Upper lobe of right lung (tissue), 1 donor: ENCODE measurements at places on chromosomes 6 and 20.

DNA sequence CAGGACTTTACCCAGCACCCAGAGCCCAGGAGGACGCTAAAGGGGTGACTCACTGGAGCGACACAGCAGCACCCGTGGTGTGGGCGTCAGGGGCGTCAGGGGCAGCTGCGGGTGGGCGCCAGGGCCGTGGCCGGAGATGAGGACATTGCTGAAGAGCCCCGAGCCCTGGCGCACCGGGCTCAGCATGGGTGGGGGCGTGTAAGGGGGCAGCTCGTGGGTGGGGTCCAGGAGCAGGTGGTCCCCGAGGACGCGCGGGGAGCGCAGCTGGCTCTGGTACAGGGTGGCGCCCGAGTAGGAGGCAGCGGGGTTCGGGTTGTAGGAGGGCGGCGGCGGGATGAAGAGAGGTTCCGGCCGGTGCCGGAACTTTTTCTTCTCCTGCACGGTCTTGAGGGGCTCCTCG, 41.6 kb upstream of the MRPS10 start:
- H3K4me3 ChIP-seq: no peak overlapping the region
- no peaks in the 10 kb centered on the region for H3K27me3 ChIP-seq
- H3K36me3 ChIP-seq: peaks cover 9% of the 10 kb centered on the region
- H3K27ac ChIP-seq: no peak overlapping the region

DNA sequence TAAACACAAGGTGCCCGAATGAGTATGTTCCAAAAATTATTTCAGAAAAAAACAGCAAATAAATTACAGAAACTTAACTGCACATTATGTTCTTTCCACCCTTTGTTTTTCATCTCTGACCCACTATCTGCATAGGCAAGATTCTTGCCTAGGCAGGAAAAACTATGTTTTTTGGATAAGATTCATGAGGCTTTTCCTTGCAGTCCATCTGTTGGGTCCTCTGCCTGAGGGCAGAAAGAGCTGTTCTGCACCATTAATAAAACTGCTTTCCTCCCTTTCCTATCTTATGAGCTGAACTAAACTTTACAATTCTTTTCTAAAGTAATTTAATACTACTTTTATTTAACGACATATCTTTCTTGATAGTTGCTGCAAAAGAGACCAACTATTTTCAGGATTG, 21.1 kb downstream of the ENPP1 start:
- H3K4me1 ChIP-seq: no peaks in the 10 kb centered on the region
- H3K27me3 ChIP-seq: no peaks in the 10 kb centered on the region
- H3K36me3 ChIP-seq: no peaks in the 10 kb centered on the region
- H3K27ac ChIP-seq: no peak overlapping the region

GRCh38 chr6:42022755-42023384, 27.5 kb upstream of the TAF8 start:
- peaks cover 22% of the 10 kb centered on the region for H3K4me1 ChIP-seq
- H3K4me3 ChIP-seq: no peak overlapping the region
- H3K27ac ChIP-seq: no peak overlapping the region
- H3K36me3 ChIP-seq: no peaks in the 10 kb centered on the region

DNA sequence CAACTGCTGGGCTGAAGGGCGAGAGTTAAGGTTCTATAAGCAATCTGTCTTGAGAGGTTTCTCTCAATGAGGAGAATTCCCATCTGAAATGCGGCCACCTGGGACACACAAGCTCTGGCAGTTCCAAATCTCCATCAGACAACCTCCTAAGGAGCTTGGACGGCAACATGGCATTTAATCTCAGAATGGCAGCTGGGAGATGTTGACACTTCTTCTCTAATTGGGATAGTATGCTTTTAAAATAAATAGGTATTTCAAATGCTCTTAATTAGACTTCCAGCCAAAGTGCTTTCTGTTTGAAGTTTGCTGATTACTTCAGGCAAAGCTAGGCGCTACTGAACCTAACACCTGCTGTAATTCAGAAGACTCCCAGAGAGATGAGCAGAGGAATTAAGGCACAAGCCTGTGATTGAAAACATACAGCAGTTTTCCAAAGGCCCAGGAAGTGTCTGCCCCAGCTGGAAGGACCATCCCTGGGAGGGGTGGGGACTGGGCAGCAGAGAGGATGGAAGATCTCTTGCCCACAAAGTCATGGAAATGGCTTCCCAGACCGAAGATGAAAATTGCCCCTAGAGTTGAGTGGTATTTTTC, 59.1 kb upstream of the KCNK16 start:
- peaks cover 12% of the 10 kb centered on the region for H3K4me1 ChIP-seq
- no peak overlapping the region for H3K27ac ChIP-seq
- H3K36me3 ChIP-seq: no peaks in the 10 kb centered on the region
- no peak overlapping the region for H3K4me3 ChIP-seq

DNA sequence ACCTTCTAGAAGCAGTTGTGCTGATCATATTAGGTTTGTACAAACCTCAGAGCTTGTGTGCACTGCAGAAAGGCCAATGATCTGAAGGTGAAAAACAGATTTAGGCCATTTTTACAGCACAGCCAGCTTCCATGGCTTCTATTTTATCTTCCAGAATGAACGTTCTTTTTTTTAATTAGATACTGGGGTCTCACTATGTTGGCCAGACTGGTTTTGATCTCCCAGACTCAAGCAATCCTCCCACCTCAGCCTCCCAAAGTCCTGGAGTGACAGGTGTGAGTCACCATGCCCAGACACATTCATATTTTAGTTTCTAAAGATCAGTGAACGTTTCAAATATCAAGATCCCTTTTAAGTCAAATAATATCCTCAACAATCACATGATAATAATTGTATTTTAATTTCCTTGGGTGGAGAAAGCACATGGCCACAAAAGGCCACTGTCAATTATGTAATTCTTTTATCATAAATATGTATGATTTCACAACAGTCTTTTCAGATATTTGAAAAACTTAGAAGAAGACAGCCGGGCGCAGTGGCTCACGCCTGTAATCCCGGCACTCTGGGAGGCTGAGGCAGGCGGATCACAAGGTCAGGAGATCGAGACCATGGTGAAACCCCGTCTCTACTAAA, 326.7 kb upstream of the JARID2 start:
- no peaks in the 10 kb centered on the region for H3K36me3 ChIP-seq
- H3K27ac ChIP-seq: no peak overlapping the region
- H3K4me1 ChIP-seq: peaks cover 17% of the 10 kb centered on the region
- no peak overlapping the region for H3K4me3 ChIP-seq
- no peak for DNase-seq

- no peak overlapping the region for H3K4me3 ChIP-seq
- no peak for DNase-seq
- peaks cover 4% of the 10 kb centered on the region for H3K36me3 ChIP-seq
- no peak overlapping the region for H3K27ac ChIP-seq
- no peaks in the 10 kb centered on the region for H3K27me3 ChIP-seq
- H3K4me1 ChIP-seq: no peaks in the 10 kb centered on the region
Observed at GRCh38 chr20:33348136-33348937, 53.0 kb downstream of the CDK5RAP1 start.

DNA sequence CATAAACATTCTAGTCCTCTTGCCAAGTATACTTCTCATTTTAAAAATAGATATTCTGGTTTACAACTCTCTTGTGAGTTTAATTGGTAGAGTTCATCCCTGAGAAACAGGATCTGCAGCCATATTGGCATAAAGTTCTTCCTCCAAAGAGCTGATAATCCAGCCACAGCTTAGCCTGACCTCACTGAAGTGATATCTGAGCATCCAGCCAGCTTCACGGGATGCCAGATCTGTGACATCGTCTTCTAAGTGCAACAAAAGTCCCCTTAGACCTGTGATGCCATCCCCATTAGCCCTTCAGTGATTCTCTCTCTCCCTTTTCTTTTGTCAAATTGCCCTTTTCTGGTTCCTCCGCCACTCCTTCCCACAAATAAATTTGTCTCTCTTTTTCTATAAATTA, 180.6 kb upstream of the STXBP5 start:
- no peak overlapping the region for H3K4me3 ChIP-seq
- H3K4me1 ChIP-seq: no peaks in the 10 kb centered on the region
- no peaks in the 10 kb centered on the region for H3K27me3 ChIP-seq

DNA sequence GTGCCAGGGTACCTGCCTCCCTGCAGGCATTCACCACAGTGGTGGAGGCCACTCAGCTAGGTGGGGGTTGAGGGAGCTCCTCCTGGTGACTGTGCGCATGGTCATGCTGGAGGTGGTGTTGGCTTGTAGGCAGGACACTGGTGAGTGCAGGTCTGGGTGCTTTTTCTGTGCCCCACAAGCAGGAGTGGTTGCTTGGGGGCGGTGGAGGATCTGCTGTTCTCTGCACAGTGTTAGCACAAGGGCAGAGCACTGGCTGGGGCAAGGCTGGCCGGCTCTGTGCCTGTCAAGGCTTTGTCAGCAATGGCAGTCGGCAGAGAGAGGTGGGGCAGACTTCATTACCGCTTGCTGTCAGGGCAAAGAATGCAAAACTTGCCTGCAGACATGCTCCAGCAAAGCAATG, 632.1 kb upstream of the ID4 start:
- H3K27ac ChIP-seq: no peak overlapping the region
- no peaks in the 10 kb centered on the region for H3K4me1 ChIP-seq
- no peaks in the 10 kb centered on the region for H3K36me3 ChIP-seq
- DNase-seq: peak; percentile 44

GRCh38 chr6:16251706-16252105, 13.3 kb downstream of the GMPR start:
- H3K27ac ChIP-seq: no peak overlapping the region
- peaks cover 11% of the 10 kb centered on the region for H3K36me3 ChIP-seq
- H3K4me1 ChIP-seq: no peaks in the 10 kb centered on the region
- no peaks in the 10 kb centered on the region for H3K27me3 ChIP-seq
- no peak overlapping the region for H3K4me3 ChIP-seq
- DNase-seq: no peak

DNA sequence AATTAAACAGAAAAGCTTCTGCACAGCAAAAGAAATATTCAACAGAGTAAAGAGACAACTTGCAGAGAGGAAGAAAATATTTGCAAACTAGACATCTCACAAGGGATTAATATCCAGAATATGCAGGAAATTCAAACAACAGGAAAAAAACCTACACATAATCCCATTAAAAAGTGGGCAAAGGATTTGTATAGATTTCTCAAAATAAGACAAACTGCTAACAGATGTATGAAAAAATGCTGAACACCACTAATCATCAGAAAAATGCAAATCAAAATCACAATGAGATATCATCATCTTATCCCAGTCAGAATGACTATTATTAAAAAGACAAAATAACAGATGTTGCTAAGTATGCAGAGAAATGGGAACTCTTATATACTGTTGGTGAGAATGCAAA, 129.6 kb downstream of the SYNDIG1 start:
- no peak overlapping the region for H3K4me3 ChIP-seq
- no peak for DNase-seq
- no peak overlapping the region for H3K27ac ChIP-seq

- H3K4me3 ChIP-seq: no peak overlapping the region
- H3K4me1 ChIP-seq: no peaks in the 10 kb centered on the region
- H3K36me3 ChIP-seq: no peaks in the 10 kb centered on the region
- H3K27ac ChIP-seq: no peak overlapping the region
- H3K27me3 ChIP-seq: no peaks in the 10 kb centered on the region
Observed at GRCh38 chr20:61324906-61325305, 72.8 kb downstream of the CDH4 start.

DNA sequence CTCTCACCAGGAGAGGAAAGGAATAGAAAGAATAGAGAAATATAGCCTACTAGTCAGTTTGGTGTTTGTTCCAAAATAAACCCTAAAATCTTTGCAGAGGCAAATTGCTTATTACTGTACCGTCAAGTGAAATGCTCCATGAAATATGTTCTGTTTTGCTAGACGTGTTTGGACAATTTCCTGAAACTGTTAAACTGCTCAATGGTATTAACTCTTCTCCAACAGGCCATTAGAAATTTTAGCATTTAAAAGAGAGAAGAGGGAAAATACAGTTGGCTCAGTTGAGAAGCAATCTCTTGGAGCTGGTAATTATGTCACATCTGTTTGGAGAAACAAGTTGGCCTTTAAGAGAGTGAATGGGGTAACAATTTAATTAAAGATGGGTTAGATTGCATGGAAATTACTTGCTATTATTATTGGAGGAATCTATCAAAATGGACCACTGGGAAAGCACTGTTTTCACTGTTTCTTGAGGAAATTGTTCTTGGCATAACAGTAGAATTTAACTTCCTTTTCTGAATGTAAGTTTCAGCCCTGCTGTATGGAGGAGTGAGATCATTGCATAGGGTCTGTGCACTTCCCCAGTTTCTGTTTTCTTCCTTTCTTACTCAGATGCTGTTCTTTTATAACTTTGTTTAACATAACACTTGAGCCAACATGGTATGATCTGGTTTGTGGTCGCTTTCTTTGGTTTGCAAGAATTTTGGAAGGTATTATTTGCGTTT, 373.6 kb downstream of the PLCB1 start:
- no peaks in the 10 kb centered on the region for H3K4me1 ChIP-seq
- H3K4me3 ChIP-seq: no peak overlapping the region
- H3K27ac ChIP-seq: no peak overlapping the region

- H3K4me1 ChIP-seq: peaks cover 5% of the 10 kb centered on the region
Observed at GRCh38 chr6:117504478-117505144, 22.1 kb downstream of the DCBLD1 start.

- H3K27me3 ChIP-seq: no peaks in the 10 kb centered on the region
- peaks cover 6% of the 10 kb centered on the region for H3K4me1 ChIP-seq
- H3K4me3 ChIP-seq: no peak overlapping the region
- H3K27ac ChIP-seq: no peak overlapping the region
- H3K36me3 ChIP-seq: no peaks in the 10 kb centered on the region
Observed at GRCh38 chr6:139965393-139965792, 590.9 kb upstream of the CITED2 start.
